Activated T-cell treated with anti-CD3 and anti-CD28 coated beads, Interleukin-2, amount 50 U/mL, for 24 hours (primary cell): ENCODE measurements at places on chromosomes 6 and 20.
A peak's percentile ranks its signal among the peaks of the same experiment; 100 is the strongest.

- no peak for DNase-seq
Measured at GRCh38 chr6:42740725-42741124, 5.2 kb downstream of the TBCC start.

DNA sequence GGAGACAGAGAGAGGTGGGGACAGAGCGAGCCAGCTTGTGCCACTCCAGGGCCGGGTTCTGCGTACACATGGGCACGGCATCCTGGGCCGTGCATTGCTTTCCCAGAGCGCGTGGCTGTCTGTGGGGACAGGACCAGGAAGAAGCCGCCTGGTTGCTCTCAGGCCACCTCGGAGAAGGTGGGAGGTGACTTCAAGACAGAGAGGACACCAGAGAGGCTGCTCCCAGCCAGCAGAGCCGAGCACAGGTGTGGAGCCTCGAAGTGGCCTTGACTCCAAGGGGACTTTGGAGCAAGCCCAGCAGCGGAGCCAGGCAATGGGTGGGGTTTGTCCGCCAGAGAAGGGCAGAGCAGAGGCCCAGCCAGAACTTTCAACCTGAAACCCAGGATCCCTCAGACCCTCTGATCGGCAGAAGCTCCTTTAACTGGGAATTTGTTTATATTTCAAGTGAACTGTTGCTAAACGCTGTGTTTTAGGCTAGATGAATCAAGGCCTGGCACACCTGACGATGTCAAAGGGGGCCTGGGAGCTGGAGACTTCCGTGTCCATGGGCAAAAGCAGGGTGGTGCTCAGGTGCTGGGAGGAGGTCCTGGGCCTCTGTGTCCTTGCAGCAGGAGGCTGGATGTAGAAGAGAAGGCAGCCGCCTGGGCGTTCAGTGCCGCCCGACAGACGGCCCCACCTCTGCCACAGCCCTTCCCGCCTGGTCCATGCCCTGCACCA lies 262.1 kb downstream of the DLL1 start:
- DNase-seq, result peak; percentile 16

GRCh38 chr6:7150381-7151064 lies 42.8 kb downstream of the RREB1 start:
- DNase-seq, result no peak

GRCh38 chr20:22673467-22673866 lies 89.1 kb upstream of the FOXA2 start:
- DNase-seq, result no peak

GRCh38 chr6:74715355-74716085 lies 490.3 kb downstream of the COL12A1 start:
- no peak for DNase-seq

DNA sequence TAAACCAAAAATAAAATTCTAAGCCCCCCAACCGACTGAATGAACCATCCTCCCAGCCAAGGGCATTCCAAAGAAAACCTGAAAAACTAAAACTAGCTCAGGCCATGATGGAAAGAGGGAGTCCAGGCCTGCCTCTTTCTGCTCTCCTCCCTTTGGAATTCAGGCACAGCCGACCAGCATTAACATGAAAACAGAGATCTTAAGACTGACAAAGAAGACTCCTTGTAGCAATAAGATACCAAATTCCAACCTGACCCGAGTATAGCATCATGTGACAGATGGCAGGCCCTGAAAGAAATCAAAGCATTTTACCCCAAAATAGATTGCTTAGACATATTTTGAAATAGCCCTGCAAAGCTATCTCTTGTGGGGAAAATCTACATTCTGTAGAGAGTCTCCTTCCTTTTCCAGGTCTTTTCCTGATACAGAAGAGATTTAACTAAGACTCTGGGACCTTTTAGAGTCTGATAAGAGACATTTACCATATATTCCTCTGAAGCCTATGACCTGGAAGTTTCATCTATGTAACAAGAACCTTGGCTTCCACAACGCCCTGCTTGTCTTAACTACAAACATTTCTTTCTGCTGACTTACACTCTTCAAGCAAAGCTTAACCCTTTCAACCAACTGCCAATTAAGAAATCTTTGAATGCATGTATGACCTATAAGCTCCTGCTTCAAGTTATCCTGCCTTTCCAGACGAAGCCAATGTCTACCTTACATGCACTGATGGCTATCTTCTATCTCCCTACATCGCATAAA lies 22.2 kb upstream of the TXLNB start:
- no peak for DNase-seq

GRCh38 chr6:32213649-32214048 lies 10.2 kb downstream of the NOTCH4 start:
- no peak for DNase-seq

- no peak for DNase-seq
Measured at GRCh38 chr6:52143551-52143950, 42.6 kb upstream of the IL17A start.

GRCh38 chr20:63553251-63553932 lies 567 bp upstream of the FNDC11 start:
- DNase-seq, result peak; percentile 93

- no peak for DNase-seq
Measured at GRCh38 chr6:75090576-75090975, 115.3 kb downstream of the COL12A1 start.

DNA sequence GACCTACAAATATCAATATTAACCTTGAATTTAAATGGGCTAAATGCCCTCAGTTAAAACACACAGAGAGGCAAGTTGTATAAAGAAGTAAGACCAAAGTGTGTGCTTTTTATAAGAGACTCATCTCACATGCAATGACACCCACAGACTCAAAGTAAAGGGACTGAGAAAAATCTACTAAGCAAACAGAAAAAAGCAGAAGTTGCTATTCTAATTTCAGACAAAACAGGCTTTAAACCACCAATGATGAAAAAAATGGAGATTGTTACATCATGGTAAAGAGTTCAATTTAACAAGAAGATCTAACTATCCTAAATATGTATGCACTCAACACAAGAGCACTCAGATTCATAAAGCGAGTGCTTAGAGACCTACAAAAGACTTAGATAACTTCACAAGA lies 741.9 kb upstream of the MARCKS start:
- no peak for DNase-seq

GRCh38 chr6:91185072-91185471 lies 598.2 kb upstream of the MAP3K7 start:
- no peak for DNase-seq

- no peak for DNase-seq
Measured at GRCh38 chr6:75124983-75125382, 80.9 kb downstream of the COL12A1 start.

GRCh38 chr20:52577696-52578095 lies 386.1 kb upstream of the ZFP64 start:
- DNase-seq, result no peak

GRCh38 chr6:147510929-147511590 lies 2.6 kb downstream of the SAMD5 start:
- no peak for DNase-seq

DNA sequence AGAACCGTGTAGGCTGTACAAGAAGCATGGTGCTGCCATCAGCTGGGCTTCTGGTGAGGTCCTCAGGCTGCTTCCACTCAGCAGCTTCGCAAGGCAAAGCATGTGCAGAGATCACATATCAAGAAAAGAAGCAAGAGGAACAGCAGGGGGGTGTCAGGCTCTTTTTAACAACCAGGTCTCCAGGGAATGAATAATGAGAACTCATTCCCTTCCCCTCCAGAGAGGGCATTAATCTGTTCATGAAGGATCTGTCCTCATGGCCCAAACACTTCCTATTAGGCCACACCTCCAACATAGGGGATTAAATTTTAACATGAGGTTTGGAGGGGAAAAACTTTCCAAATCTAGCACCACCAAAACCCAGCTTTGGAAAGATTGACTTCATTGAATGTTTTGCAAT lies 20.0 kb downstream of the GINM1 start:
- no peak for DNase-seq

GRCh38 chr6:41097467-41098090 lies 24.8 kb downstream of the NFYA start:
- DNase-seq, result no peak

DNA sequence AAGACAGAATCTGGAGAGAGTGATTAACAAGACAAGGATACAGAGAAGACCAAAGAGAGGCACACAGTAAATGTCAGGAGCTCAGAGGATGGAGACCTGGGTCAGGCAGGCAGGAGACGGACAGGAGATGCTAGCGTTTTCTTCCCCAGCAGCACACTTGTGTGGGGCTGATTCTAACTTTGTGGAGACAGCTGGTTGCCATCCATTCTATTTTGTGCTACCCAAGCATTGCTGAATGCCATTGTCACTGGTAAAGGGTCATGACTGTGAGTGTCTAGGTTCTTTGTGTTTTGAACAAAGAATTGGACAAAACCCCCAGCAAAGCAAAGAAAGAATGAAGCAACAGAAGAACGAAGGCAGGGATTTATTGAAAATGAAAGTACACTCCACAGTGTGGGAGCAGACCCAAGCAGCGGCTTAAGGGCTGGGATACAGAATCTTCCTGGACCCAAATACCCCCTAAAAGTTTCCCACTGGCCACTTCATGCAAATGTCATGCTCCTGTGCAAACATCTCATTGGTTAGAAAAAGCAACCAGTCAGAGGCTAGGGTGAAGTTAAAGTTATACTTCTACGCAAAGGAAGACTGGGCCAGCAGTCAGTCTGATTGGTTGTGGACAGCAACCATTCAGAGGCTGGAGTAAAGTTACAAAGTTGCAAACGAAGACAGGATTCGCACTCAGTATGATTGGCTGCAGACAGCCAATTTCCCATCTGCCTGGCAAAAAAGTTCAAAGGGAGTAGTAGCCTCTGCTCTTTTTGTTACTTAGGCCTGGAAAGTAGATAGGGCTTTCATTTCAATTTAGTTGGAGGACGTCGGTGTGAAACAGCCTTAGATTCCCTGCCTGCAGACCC lies 17.5 kb downstream of the PTK7 start:
- no peak for DNase-seq

DNA sequence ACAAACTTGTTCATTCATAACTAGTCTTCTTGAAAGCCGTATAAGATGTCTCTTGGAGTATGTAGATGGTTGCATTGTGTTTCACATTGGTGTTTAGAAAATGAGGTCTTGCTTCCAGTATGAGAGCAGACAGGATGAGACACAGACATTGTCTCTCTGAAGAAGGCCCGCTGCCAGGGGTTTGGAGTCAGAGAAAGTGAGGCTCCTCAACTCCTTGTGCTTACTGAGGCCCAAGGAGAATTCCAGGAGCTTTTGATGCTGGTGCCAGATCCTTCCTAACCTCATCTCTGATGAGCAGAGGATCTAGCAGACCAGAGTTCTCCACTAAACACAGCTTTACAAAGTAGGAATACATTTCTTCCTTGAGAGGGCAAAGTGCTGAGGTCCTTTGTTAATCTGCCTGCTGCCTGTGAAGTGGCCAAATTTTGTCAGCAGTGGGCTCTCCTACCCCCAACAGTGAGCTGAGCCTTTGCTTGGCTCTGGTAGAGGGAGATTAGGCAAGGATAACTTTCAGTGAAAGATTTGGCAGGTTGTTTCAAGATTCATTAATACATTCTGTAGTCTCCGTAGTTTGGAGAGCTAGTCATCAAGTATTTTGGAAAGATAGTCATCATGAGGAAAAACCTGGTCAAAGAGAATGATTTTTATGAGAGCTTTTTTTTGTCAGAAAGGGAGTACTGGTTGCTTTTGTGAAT lies 9.7 kb downstream of the MAPRE1 start:
- no peak for DNase-seq

DNA sequence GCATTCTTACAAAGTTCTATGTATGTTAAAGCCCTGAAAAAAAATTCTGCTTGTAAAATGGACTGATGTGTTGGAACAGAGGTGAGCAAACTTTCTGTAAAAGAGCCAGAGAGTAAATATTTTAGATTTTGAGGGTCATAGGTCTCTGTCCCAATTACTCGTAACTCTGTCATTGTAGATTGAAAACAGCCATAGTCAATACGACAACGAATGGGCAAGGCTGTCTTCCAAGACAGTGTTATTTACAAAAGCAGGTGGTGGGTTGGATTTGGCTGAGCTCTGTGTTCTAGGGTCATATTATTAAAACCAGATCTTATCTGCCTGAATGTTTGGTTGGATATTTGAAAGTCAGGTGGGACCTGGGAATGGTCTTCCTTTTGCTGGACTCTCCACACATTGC lies 135.2 kb downstream of the EYA2 start:
- DNase-seq, result no peak

- DNase-seq, result no peak
Measured at GRCh38 chr6:1991332-1991878, 254.0 kb downstream of the GMDS start.

GRCh38 chr20:4060064-4060795 lies 44.9 kb upstream of the RNF24 start:
- DNase-seq, result no peak

DNA sequence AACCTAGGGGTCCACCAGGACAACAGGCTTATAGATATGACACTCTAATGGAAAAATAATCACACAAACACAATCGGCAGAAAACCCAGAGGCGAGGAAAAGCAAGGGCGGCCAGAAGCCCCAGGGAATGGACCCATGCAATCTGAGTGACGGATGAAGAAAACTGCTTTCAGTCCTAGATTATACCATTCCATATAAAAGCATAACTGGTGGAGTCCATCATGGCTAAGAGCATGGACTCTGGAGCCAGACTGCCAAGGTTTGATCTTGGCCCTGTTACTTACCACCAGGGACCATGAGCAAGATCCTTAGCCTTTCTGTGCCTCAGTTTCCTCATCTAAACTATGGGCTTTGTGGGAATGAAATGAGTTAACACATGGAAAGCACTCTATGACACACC lies 3.7 kb downstream of the SLC22A16 start:
- no peak for DNase-seq

DNA sequence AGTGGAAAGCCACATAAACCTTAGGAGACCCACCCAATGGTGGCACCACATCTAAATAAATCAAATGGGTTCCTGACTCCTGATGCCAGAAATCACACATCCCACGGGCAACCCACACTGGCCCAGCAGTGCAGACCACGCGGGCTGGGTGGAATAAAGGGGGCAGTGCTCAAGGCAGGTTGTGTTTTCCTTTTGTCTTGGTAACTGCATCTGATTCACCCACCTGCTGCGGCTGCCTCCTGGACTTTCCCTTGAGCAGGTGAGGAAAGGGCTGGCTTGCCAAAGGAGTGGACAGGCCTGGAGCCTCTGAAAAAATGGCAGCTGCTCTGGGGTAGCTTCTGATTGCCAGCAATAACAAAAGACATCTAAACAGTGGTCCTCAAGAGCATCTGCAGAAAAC lies 119.5 kb upstream of the KCNK16 start:
- DNase-seq, result no peak

- DNase-seq, result no peak
Measured at GRCh38 chr6:165686596-165687365, 23.7 kb upstream of the PDE10A start.

- no peak for DNase-seq
Measured at GRCh38 chr6:96450770-96451130, 70.9 kb upstream of the UFL1 start.

GRCh38 chr6:92840246-92840930 lies 579.0 kb downstream of the EPHA7 start:
- no peak for DNase-seq
